CD4-positive, alpha-beta T cell treated with Interleukin-15 for 4 hours (primary cell): ENCODE measurements at places on chromosomes 7 and 10.

DNA sequence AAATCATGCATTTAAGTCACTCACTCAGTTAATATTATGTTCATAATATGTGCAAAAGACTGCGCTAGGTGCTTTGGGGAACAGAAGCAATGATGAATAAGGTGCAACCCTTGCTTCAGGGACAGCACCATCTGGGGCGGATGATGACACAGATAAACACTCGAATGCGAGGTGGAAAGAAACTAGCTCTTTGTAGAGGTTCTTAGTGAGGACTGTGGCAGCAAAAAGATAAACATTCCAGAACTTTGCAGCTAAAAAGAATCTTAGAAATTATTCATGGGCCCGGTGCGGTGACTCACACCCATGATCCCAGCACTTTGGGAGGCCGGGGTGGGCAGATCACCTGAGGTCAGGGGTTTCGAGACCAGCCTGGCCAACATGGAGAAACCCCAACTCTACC is 29.8 kb upstream of the CHST15 start:
- DNase-seq = no peak

DNA sequence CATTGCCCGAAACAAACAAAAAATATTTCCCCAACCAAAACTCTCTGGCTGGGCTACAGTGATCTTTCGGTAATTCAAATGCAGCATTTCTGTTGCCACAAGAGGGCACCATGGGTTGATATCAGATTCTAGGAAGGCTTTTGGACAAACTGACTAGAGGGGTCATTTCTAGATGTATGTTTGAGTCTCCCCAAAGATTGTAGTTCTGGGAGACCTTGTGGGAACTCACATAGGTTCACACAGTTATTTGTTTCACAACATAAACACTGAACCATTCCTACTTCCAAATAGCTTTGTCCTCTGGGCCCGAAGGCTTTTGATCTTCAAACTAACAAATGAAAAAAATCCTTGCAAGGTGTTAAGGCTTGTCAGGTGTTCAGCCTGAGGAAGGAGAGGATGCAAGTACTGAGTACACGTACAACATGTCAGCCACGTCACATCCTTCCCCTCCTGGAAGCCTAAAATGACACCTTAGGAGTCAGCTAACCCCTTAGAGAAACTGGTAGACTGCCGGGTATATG is 37.0 kb upstream of the IL15RA start:
- DNase-seq = peak; percentile 74

- no peak for DNase-seq
Observed at GRCh38 chr10:85647741-85648140, 718.9 kb downstream of the GRID1 start.

- DNase-seq = no peak
Observed at GRCh38 chr10:18735711-18736110, 76.5 kb downstream of the ARL5B start.

- no peak for DNase-seq
Observed at GRCh38 chr10:79045566-79046175, 23.1 kb upstream of the ZMIZ1 start.

DNA sequence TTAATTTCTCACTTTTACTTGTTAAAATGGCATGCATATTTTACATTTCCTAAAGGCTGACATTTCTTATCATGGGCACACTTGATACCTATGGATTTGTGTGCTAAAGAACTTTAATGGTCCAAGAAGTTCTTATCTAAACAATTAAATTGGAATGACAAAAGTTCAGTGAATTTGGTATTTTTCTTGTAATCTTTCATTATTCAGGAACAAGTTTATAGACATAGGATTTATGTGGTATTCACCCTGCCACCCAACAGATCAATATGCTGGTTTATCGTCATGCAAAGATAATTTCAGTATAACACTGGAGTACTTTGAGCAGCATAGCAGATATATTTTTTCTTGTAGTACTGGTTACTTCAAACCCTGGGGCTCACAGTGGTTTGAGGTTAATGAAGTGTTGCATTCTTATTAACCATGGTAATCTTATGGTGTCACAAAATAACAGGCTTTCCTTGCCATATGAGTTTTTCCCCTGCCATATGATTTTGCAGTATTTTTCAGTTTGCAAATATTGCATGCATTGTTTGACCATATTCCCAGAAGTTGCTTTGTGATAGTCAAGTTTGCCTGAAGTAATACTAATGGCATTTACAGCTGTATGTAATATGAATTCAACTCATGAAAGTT is 148.8 kb downstream of the PPP1R9A start:
- no peak for DNase-seq

- DNase-seq = no peak
Observed at GRCh38 chr7:74452748-74453321, 871 bp upstream of the GTF2IRD1 start.
